ENCODE measurements at places on chromosomes 2 and 18.

DNA sequence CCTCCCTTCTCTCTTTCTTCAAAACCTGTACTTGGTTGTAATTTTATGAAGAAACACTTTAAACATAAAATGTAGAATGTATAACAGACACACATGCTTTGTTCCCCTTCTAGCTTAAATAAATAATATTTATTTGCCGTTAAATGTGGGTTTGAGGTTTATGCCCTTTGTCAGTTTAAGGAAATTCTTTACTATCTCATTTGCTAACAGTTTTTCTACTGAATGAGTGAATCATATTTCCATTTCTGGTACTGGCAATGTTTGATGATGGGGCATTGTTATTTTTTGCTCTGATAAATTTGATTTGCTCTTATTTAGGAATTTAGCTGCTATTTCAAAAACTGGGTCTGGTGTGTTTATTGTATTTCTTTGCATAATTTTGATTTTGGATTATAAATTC, 555.6 kb downstream of the CCDC85A start:
- DNase-seq: no peak

- DNase-seq: no peak
Measured at GRCh38 chr2:28610583-28611201, 114.8 kb downstream of the PLB1 start.

GRCh38 chr2:100013892-100014677, 128.3 kb downstream of the AFF3 start:
- no peak for DNase-seq

DNA sequence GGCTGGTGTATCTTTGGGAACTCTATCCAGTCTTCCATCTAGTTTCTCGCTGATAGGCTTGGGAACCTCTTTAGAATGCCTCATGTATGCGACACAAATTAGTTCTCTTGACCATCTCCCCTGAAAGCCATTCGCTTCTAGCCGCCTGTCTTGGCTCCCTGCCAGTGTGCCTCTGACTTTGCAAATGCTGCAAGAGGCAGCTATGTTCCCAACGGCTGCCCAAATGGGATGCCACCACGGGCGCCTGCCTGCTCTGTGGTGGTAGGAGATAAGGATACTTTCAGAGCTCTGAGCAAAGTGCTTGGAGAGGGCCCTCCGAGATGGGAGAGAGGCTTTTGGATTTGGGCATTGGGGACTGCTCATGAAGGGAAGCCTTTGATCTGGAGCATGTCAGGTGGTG, 77.7 kb upstream of the IGFBP5 start:
- DNase-seq: no peak

- DNase-seq: no peak
Measured at GRCh38 chr18:51767293-51767692, 569.8 kb upstream of the MEX3C start.

- no peak for DNase-seq
Measured at GRCh38 chr2:183666031-183666430, 541.8 kb downstream of the NUP35 start.

DNA sequence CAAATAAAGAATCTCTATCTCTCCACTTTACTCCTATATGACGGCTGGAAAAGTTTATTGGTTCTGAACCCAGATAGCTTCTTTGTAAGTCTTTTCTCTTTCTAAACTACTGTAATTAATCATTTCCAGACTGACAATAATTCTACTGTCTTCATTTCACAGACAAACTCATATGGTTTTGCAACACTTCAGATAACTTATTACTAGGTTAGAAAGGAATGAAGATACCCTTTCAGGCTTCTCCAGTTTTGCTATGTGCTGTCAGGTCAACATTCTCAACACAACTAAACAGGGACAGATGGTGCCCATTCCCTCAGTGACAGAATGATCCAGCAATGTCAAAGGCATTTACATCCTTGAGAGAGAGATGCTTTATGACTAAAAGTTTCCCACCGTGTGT, 198.5 kb upstream of the ITGA4 start:
- DNase-seq: no peak

GRCh38 chr2:98142106-98142791, 55.3 kb downstream of the VWA3B start:
- no peak for DNase-seq

- no peak for DNase-seq
Measured at GRCh38 chr2:50397992-50398765, 633.8 kb downstream of the NRXN1 start.

DNA sequence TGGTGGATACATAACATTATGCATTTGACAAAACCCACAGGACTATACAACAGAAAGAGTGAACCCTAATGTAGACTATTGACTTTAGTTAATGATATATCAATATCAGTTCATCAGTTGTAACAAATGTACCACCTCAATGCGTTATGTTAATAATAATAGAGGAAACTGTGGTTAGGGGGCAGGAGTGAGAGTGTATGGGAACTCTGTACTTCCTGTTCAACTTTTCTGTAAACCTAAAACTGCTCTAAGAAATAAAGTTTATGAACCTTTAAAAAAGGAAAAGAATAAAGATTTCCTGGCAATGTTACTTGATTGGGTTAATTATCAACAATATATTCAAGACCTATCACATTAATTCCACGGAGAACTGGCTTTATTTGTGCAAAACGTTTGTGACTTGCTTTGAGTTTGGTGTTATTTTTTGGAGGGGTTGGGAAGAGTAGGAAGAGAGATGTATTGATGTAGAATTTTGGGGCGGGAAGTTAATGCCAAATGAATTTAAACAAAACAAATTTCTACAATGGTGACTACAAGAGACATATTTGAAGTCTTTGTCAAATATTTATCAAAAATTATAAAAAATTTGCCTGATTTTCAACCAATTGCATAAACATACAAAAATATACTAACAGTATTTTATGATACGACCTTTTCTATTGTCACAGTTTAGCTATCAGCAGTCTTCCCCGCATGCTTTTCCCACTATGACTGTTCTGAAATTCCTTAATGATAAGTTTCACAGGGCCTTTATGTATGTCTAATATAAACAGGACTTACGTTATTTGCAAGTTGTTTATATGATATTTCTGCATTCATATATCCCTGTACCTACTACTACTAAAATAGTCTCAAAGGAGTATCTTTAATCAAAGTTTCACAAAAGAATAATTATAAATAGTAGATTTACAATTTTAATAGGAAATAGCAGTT, 2.1 kb upstream of the RTN4 start:
- no peak for DNase-seq

GRCh38 chr2:215881582-215881981, 131.8 kb downstream of the MREG start:
- no peak for DNase-seq

DNA sequence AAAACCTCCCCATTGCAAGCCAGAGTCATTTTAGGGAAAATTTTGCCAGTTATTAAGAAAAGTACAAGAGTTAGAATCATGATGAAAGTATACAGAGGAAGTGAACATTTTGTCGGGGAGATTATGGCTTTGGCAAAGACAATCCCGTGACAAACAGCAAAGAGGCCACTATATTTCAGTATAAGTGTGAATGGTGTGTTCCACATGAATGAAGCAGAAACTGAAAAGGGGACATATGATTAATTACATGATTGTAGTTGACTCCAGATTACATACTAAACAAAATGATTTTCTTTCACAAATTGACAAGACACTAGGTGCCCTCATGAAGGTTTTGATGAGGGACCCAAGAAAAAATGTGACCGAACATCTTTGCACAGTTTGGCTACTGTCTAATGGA, 42.0 kb downstream of the SP140 start:
- DNase-seq: no peak

DNA sequence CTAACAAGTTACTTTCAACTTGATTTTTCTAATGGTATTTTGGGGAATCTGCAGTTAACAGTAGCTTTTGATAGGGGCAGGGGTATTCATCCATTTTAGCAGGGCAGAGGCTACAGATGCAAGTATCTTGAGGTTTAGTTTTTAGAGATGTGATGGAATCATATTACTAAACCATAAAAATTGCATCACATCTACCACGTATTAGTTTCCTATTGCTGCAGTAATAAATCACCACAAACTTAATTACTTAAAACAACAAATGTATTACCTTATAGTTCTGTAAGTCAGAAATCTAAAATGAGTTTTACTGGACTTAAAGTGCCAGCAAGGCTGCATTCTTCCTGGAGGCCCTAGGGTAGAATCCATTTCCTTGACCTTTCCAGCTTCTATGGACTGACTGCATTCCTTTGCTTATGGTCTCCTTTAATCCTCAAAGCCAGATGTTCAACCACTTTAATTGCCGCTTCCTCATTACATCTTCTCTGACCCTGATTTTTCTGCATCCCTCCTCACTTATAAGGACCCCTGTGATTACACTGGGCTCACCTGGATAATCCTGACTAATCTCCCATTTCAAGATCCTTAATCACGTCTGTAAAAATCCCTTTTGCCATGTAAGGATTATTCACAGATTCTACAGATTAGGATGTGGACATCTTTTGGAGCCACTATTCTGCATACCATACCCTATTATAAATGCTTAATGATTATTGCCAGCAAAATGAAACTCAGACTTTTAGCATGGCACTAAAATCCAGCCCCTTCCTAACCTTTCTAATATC, 21.9 kb upstream of the EXOC6B start:
- no peak for DNase-seq

DNA sequence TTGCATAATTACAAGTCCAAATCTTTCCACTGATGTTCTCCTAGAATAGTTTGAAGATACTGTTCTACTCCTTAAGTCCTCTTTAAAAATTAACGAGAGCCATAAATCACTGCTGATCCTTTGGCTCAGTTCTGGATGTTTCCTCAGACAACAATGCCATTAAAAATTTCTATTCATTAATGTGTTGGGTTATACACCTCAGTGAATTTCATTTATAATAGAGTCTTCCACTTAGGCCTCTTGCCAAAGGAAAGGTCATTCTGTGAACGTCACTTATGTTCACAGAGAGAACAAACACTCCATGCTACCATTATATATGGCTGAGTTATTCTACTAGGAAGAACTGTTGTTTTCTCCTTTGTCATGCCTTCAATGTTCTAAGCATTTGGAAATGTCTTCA, 1472.3 kb upstream of the CELF4 start:
- DNase-seq: no peak

DNA sequence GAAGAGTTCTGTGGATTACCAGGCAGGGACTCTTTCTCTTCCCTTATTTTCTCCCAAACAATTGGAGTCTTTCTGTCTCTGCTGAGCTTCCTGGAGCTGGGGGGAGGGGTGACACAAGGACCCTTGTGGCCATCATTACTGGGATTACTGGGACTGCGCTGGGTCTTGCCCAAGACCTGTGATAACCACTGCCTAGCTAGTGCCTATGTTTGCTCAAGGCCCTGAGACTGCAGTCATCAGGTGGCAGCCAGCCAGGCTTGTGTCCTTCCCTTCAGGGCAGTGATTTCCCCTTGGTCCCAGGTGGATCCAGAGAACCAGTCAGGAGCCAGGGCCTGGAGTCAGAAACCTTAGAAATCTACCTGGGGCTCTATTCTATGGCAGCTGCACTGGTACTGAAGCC, 355.6 kb downstream of the PARD3B start:
- DNase-seq: no peak

DNA sequence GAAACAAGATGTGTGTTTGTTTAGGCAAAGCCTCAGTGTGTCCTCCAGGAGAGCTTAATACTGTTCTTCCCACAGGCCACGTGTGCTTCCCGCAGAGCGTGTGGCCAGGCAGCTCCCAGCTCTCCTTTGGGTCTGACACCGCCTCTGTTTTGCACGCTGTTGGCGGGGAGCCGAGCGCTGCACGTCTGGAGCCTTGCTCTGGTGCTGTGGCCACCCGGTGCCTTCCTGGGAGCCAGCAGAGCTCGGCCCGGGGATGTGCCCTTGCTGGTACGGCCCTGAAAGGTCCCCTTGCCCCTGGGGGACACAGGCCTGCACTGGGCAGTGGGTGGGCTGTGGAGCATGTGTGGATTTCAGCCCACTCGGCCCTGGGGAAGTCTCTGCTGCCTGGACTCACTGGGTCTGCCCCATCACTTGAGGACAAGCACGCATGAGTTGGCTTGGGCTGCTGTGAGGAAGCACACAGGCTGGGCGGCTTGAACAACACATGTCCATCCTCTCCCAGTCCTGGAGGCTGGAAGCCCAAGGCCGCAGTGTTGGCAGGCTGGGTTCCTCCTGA, 160.7 kb upstream of the HDAC4 start:
- DNase-seq: no peak

DNA sequence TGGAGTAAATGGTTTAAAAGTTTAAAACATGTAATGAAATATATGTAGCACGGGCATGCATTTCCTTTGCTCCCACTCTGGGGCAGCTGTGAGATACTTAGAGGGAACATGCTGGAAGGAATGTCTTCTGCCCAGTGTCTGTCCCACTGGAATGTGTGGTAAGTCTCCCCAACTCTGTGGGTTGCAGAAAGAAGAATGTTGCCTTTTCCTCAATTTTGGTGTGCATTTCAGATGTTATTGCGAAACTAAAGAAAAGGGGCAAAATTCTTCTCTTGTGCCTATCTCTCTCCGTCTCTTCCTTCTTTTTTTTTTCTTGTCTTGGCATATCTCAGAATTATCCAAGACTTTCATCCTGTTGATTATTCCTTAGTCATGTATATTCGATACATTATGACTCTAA, 201.1 kb downstream of the SH3RF3 start:
- no peak for DNase-seq

- no peak for DNase-seq
Measured at GRCh38 chr18:30682672-30683071, 359.9 kb downstream of the DSC3 start.

DNA sequence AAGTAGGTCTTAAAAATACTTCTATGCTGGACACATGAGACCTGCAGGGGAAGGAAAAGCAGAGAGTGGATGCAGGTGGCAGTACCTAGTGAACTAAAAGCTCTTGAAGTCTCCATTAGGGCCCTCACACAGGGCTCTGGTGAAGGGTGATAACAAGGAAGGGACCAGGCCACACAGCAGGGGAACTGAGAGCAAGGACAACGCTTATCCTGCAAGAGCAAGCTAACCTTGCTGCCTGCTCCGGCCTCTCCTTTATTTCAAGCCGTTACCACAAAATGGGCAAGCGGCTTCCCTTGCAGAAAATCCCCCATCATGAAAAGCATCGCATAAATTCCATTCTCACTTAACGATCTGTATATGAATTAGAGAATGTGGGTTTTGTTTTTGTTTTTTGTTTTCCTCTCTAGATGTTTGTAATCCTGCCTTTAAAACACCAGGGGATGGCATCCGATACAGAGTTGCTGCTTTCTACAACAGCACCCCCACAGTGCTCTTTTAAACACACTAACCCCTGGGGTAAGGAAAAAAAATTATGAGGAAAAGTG, 64.5 kb downstream of the CACNB4 start:
- no peak for DNase-seq

DNA sequence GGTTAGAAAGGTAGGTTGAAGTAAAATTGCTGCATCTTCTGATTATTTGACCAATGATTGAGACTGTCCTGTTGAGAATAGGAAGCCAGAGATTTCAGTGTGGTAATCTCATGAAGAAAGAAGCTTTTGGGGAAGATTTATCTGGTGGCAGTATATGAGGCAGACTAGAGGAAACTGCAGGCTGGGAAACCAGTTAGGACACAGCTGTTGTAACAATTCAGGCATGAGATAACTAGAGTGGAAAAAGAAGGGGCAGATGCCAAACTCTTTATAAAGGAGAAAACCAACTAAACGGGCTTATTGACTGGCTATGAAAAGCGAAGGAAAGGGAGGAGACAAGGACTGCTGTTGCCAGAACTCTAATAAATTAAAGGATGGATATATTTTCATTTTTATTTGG, 155.6 kb downstream of the TTC27 start:
- DNase-seq: no peak

GRCh38 chr2:23525137-23525765, 140.3 kb downstream of the KLHL29 start:
- DNase-seq: no peak

GRCh38 chr2:107202962-107203591, 317.1 kb upstream of the ST6GAL2 start:
- DNase-seq: no peak

- peak; percentile 35 for DNase-seq
Measured at GRCh38 chr2:54657664-54658083, 65.8 kb upstream of the EML6 start.
